Colonic mucosa (tissue), 4 donors: ENCODE measurements at places on chromosomes 1 and 21.

DNA sequence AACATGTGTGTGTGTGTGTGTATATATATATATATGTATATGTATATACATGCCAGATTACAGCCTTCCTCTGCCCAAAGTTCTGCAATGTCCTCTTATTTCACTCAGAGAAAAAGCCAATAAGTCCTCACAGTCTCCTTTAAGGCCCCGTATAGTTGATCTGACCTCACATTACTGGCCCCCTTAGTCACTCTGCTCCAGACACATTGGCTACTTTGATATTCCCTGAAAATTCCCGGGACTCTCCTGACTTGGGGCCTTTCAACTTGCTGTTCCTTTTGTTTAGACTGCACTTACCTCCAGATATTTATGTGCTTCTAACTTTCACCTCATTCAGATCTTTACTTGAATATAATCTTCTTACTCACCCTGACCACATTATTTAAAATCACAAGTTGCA, 4.2 kb upstream of the BSDC1 start:
- DNase-seq: no peak

GRCh38 chr1:226489718-226490425, 58.7 kb upstream of the STUM start:
- DNase-seq: no peak

- DNase-seq: no peak
Measured at GRCh38 chr1:119946724-119947123, 50.4 kb upstream of the ADAM30 start.

- DNase-seq: no peak
Measured at GRCh38 chr1:238753252-238753651, 633.1 kb upstream of the CHRM3 start.

DNA sequence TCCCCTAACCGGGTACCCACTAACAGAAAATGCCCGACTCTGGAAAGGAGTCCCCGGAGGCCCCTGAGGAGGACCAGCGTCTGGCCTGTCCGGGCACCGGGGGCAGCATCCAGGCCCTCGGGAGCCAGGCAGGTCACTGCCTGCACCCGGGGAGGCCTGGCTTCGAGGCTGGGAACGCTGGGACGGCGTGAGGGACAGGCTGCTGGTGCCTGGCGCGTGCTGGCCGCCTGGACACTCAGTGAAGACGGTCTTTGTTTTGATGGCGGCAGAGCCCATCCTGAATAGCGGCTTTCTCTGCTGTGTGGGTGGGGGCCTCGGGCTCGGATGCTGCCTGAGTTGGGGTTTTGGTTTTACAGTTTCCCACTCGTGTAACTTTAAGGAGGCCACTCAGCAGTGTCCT, 37.6 kb downstream of the PRKCZ start:
- DNase-seq: no peak

DNA sequence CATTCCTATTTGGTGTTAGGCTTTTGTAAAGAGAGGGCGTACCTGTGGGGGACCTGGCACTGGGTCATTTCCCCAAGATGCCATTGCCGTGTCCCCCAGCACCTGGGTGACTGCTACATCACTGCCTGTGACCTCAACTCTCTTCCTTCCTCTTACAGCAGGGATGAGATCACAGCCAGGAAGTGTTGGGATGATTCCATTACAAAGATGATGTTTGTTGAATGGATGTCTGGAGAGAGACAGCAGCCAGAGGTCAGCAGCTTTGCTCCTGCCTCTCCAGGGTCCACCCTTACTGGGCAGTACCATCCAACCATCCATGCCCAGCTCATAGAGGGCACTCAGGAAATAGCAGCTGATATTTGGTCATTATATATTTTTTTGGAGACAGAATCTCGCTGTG, 35.1 kb downstream of the TMEM51 start:
- DNase-seq: no peak
